ENCODE measurements at places on chromosomes 13 and 19.

DNA sequence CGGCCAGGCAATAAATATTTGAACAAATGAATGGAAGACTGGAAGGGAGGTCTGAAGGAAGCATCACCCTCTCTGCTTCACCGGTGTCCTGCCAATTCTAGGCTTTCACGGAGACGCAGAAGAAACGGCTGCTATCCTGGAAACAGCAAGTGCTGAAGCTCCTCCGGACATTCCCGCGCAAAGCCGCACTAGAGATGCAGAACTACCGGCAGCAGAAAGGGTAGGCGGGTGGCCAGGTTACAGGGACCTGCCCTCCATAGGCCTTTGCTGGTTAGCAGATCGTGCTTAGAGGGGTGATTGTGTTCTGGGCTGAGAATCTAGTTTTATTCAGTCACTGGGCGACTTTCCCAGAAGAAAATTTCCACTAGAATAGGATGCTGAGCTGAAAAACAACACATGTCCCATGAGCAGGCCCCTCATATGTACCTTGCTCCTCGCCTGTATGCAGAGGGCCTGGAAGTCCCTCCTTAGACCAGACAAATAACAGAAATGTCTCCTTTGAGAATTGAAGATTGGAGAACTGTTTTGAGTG lies 11.0 kb downstream of the PAF1 start:
- no peak for ATAC-seq
- no peaks in the 10 kb centered on the region for H3K27me3 ChIP-seq
- peaks cover 2% of the 10 kb centered on the region for H3K4me1 ChIP-seq
- H3K27ac ChIP-seq: peak overlapping the region; percentile 30
- H3K36me3 ChIP-seq: peaks cover 74% of the 10 kb centered on the region
- H3K4me3 ChIP-seq: no peak overlapping the region

DNA sequence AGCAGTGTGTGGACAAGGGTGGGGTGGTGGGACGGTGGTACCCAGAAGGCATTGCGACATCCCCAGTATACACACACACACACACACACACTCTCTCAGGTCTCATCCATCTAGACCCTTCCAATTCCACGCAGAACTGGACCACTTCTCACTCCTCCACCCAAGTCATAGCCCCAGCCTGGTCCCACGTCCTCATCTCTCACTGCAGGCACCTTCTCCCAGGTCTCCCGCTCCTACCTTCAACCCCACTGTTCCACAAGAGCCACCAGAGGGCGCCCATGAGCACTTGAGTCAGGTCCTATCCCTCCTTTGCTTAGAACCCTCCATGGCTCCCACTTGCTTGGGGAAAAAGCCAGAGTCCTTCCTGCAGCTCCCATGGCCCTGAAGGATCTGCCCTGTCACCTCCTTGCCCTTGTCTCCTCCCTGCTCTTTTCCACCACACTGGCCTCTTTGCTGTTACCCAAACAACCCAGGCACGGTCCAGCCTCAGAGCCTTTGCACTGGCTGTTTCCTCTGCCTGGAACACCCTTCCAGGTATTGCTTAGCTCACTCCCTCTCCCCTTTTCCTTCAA lies 62.6 kb downstream of the IER2 start:
- no peaks in the 10 kb centered on the region for H3K27me3 ChIP-seq
- ATAC-seq: no peak
- H3K4me3 ChIP-seq: no peak overlapping the region
- no peaks in the 10 kb centered on the region for H3K36me3 ChIP-seq

GRCh38 chr13:47897411-47898050 lies 103.5 kb downstream of the SUCLA2 start:
- peaks cover 39% of the 10 kb centered on the region for H3K36me3 ChIP-seq
- H3K27ac ChIP-seq: no peak overlapping the region
- ATAC-seq: no peak
- H3K27me3 ChIP-seq: no peaks in the 10 kb centered on the region
- H3K4me1 ChIP-seq: no peaks in the 10 kb centered on the region

DNA sequence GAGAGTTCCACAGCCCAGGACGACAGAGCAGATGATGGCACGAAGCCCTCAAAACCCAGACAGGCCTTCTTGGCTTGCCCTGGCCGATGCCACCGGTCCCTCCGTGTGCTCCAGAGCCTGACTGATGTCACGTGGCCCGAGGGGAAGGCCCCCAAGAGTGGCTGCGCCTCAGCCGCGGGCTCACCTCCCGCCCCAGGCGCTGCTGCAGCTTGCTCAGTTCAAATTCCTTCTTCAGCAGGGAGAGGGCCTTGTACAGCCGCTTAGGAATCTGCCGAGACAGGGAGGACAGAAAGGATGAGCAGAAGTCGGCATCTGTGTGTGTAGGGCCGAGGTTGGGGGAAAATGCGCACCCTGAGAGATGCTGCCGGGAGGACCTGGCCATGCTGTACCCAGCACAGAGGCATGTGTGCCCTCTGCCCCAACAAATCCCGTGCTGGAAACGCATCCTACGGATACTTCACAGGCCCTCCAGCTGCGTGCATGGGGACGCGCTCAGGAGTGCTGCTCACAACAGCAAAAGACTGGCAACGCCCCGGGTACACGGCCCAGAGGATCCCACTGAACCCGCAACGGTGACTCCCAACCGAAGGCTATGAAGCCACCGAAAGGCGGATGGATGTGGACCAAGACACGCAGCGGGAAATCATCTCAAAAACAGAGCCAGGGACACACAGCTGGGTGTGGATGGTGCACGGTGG lies 12.9 kb downstream of the LONP1 start:
- H3K27ac ChIP-seq: no peak overlapping the region
- H3K4me1 ChIP-seq: no peaks in the 10 kb centered on the region
- H3K4me3 ChIP-seq: no peak overlapping the region
- H3K36me3 ChIP-seq: peaks cover 39% of the 10 kb centered on the region

GRCh38 chr13:20045950-20046548 lies 87.5 kb downstream of the ZMYM2 start:
- H3K27ac ChIP-seq: no peak overlapping the region
- H3K4me1 ChIP-seq: peaks cover 41% of the 10 kb centered on the region
- ATAC-seq: no peak
- H3K4me3 ChIP-seq: no peak overlapping the region
- H3K27me3 ChIP-seq: no peaks in the 10 kb centered on the region
